ENCODE measurements at places on chromosomes 4 and X.

- DNase-seq = no peak
Observed at GRCh38 chrX:119870626-119871131, 854 bp downstream of the RNF113A start.

- no peak for DNase-seq
Observed at GRCh38 chrX:39304746-39305145, 503.5 kb downstream of the MID1IP1 start.

- no peak for DNase-seq
Observed at GRCh38 chr4:143251348-143251747, 66.6 kb downstream of the USP38 start.

- no peak for DNase-seq
Observed at GRCh38 chrX:110180176-110180927, 137.5 kb downstream of the AMMECR1 start.

DNA sequence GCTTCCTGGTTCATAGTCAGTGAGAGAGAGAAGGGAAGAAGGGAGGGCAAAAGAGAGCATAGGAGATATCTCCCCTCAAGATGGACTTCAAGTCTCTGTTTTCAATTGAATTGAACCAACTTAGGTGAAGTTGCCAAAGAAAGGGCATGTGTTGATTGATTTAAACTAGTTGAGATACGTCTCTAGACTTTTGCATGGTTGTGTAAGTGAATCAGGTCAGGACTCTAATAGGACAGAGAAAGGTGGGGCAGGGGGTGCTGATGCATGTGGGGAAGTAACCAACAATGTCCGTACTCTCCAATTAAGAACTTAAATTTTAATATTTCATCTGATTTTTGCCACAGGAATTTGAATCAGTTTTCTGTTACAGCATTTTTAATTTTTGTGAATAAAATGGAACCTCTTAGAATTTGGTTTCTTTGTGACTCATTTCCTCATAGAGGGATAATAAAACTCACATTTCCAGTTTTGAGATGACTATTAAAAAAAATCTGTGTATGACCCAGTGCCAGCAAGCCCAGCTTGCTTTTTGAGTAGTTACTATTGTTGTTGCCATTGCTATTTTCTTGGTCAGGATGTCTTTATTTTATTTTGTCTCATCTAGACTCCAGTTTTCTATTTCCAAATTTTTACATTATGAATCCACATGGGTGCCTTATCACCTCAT is 37.3 kb downstream of the SLIT2 start:
- no peak for DNase-seq

GRCh38 chr4:1720163-1720983 is 750 bp downstream of the TMEM129 start:
- DNase-seq = no peak

GRCh38 chrX:17030580-17031270 is 84.3 kb downstream of the REPS2 start:
- no peak for DNase-seq

DNA sequence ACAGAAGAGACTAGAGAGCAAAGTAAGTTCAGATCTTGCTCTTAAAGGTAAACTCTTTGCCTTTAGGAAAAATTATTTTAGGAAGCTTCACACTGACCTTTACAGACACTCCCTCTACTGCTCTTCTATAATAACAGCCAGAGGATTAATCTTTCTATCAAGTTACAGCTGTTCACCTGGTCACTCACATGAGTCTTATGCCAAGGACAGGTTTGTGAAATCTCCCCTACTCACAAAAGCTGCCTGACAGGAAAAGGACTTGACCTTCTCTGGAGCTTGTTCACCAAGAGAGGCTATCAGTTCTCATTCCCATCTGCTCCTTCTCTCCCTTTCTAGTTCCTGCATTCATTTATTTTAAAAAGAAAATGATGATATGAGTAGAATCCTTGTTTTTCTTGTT is 117.3 kb downstream of the C4orf51 start:
- DNase-seq = no peak

- no peak for DNase-seq
Observed at GRCh38 chr4:37609626-37610025, 76.5 kb downstream of the RELL1 start.

- DNase-seq = no peak
Observed at GRCh38 chr4:1060621-1061020, 49.2 kb downstream of the FGFRL1 start.

GRCh38 chrX:26557691-26558321 is 341.8 kb downstream of the MAGEB5 start:
- DNase-seq = no peak

DNA sequence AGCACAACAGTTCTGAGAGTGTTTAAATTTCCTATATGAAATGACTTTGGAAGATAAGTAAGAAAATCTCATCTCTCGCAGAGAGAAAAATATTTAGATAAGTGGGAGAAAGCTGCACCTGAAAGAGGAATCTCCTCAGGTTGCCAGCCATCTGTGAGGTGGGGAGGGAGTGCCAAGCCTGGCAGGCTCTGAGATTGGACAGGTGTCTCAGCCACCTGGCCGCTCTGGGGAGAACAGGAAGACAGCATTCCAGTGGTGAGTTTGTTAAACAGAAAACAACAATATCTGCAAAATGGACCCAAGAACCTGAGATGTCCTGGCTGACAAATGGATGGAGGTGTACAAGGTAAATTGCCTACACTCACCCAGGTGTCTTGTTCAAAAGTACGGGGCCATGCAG is 31.3 kb downstream of the EMCN start:
- DNase-seq = no peak

DNA sequence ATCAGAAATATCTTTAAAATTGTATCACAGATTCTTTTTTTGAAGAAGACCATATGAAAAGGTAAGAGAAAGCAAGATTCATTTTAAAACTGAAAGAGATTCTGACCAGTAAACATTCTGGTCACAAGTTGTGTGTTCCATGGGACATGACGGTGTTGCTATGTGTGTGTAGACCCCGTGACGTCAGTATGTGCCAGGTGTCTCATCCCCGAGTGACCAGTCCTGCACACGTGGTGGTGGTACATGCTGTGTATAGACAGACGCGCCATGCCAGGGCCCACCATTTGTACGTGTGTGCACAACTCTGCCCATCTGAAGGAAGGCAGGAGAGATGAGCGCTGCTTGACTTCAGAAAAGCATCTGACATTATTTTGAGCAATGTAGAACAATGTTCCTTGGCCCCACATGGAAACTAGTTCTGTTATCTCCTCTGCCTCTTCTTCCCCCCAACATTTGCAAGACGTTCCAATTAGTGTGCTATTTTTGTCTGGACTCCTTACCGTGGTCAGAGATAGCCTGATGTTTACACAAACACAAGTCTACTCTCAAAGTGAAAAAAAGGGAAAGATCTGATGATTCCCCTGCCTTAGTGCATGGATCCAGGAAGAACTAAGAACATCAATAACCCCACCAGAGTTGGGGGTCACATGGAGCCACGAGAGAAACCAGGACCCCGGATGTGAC is 51.2 kb downstream of the IRF2 start:
- DNase-seq = no peak

GRCh38 chr4:108393890-108394472 is 225.2 kb upstream of the LEF1 start:
- DNase-seq = no peak

DNA sequence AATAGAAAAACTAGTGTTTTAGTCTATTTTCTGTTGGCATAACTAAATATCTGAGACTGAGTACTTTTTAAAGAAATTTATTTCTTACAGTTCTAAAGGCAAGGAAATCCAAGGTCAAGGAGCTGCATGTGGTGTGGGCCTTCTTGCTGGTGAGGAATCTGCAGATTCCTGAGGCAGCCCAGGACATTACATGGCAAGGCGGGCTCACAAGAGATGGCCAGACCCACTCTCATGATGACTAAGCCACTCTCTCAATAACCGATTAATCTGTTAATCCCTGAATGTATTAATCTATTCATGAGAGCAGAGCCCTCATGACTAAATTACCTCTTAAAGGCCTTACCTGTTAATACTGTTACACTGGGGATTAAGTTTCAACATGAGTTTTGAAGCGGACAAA is 340.8 kb downstream of the GRXCR1 start:
- no peak for DNase-seq
